ENCODE measurements at places on chromosomes 1 and 21. TPM values are rescaled to one million over a fixed set of nuclear protein-coding genes. Genes with fewer than 3 reads are reported as not detected.

DNA sequence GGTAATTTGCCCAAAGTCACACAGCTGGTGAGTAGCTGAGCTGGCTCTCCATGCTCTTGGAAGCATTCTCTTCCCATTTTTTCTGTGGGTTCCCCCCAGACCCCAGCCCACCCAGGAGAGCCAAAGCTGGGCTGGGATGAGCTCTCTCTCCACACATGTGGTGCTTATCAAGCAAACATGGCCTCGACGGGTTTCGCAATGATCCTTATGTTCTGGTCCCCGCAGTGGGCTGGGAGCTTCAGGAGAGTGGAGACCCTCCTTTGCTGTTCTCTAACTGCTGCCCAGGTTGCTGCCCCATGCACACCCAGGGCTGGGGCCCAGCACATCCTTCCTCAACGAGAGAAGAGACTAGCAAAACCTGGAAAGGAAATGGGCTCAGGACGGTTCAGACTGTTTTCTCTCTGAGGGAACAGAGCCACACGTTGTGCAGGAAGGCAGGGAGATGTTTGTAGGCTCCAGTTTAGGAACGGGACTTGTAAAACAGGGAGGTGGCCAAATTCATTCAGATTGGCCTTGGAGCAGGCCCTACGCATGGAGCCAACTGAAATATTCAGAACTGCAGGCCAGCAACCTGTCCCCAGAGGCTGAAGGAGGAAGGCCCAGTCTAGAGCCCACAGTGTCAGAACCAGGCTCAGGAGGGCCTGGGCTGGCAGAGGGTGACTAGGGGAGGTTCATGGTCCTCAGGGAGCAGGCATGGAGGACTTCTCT, 27.2 kb upstream of the CSF1 start:
- no peaks in the 10 kb centered on the region for H3K4me1 ChIP-seq
- DNase-seq = no peak
- no peaks in the 10 kb centered on the region for H3K36me3 ChIP-seq
- H3K27ac ChIP-seq = no peak overlapping the region

DNA sequence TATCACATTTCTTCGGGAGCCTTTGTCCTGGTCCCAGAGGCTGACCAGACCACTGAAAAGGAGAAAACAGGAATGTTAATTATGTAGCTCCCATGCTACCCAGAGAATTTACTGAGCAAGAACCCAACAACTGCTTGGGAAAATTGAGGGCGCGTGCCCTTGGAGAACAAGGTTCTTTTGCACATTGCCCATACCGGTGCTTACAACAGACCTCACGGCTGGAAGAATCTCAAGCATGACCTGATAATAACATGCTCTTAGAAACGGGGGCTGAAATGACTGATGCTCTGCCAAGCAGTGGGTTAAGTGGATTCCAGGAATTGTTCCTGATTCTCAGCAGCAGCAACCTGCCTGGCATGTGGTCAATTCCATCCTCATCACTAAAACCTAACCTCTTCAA, 49.3 kb upstream of the AJAP1 start:
- DNase-seq = no peak
- H3K4me3 ChIP-seq = no peak overlapping the region
- no peaks in the 10 kb centered on the region for H3K36me3 ChIP-seq
- H3K27me3 ChIP-seq = no peaks in the 10 kb centered on the region

- H3K36me3 ChIP-seq = no peaks in the 10 kb centered on the region
- no peak overlapping the region for H3K27ac ChIP-seq
- H3K27me3 ChIP-seq = no peaks in the 10 kb centered on the region
- H3K4me3 ChIP-seq = no peak overlapping the region
- no peak for DNase-seq
Observed at GRCh38 chr1:168879896-168880734, 151.1 kb upstream of the DPT start.

DNA sequence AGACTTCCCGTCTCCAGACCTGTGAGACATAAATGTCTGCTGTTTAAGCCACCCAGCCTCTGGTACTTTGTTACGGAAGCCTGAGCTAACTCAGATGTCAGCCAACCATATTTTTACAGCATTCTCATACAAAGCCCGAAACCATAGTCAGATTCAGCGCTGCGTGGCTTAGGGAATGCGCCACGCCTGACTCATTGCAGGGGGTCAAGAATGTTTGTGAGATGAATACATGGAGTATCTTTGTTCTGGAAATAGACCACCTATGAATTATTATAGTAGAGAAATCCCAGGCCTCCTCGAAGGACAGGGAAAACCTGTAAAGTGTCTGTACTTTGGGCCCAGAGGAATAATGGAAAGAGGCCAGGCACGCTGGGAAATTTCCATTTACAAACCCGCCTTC, 434.8 kb downstream of the CAMTA1 start:
- DNase-seq = no peak
- no peaks in the 10 kb centered on the region for H3K4me1 ChIP-seq
- no peak overlapping the region for H3K27ac ChIP-seq
- H3K4me3 ChIP-seq = no peak overlapping the region
- H3K36me3 ChIP-seq = no peaks in the 10 kb centered on the region

- H3K4me3 ChIP-seq = no peak overlapping the region
- H3K27ac ChIP-seq = no peak overlapping the region
- no peaks in the 10 kb centered on the region for H3K4me1 ChIP-seq
- H3K27me3 ChIP-seq = peaks cover 5% of the 10 kb centered on the region
- no peaks in the 10 kb centered on the region for H3K36me3 ChIP-seq
Observed at GRCh38 chr1:208479435-208479834, 235.3 kb upstream of the PLXNA2 start.

GRCh38 chr1:238191170-238191569, 300.4 kb upstream of the ZP4 start:
- DNase-seq = no peak
- H3K27ac ChIP-seq = no peak overlapping the region
- H3K36me3 ChIP-seq = no peaks in the 10 kb centered on the region
- H3K4me1 ChIP-seq = no peaks in the 10 kb centered on the region

DNA sequence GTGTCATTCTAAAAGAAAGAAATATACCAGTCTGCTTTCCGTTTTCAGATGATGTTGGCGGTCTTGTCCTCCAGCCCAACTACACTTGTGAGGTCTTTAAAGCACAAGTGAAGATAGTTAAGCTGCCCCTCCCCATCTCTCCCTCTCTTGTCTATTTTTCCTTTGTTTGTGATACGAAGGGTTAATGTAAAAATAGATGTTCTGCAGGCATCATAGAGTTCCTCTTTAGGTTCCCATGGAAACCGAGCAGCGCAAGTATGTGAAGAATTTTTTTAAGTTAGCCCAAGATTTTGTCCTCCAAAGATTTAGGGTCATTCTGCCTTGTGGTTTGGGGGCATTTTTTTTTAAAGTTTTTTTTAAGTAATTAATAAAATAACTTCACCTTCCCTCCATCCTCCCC, 232.4 kb upstream of the AJAP1 start:
- H3K4me3 ChIP-seq = no peak overlapping the region
- no peak overlapping the region for H3K27ac ChIP-seq
- H3K36me3 ChIP-seq = no peaks in the 10 kb centered on the region
- no peaks in the 10 kb centered on the region for H3K4me1 ChIP-seq
- no peak for DNase-seq
- no peaks in the 10 kb centered on the region for H3K27me3 ChIP-seq

GRCh38 chr1:2529784-2530512, at the start of gene HES5:
Gene HES5, minus strand, starts transcription at chr1:2530263. Its CDS starts 99 bp downstream, at chr1:2530164.
- peaks cover 4% of the 10 kb centered on the region for H3K27me3 ChIP-seq
- H3K27ac ChIP-seq = no peak within 1 kb of the TSS
- no peaks in the 10 kb centered on the region for H3K36me3 ChIP-seq
- peaks cover 23% of the 10 kb centered on the region for H3K4me1 ChIP-seq

DNA sequence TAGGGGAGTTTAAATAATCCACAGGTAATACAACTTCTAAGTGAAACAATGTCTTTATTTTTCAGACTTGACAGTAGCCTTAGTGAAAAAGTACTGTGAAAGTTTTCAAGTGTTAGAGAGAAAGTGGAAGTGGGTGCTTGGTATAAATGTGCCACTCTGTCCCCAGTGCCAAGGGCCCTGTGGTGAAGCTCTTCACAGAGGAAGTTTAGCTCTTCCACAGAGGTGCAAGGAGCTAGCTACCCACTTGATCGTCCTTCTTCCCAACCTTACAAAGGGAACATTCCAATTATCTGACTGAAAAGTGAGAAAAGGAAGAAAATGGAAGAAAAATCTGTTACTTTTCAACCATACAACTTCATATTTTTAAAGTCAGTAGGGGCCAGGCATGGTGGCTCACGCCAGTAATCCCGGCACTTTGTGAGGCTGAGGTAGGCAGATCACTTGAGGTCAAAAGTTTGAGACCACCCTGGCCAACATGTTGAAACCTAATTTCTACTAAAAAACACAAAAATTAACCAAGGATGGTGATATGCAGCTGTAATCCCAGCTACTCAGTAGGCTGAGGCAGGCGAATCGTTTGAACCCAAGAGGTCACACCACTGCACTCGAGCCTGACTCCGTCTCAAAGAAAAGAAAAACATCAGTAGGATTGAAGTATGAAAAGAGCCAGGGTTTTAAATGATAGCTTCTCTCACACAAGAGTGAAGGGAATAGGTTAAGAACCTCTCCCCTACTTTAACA, 41.0 kb upstream of the PTPRC start:
- peak overlapping the region; percentile 55 for H3K27ac ChIP-seq
- peak overlapping the region; percentile 2 for H3K4me3 ChIP-seq
- DNase-seq = no peak
- no peaks in the 10 kb centered on the region for H3K36me3 ChIP-seq
- H3K27me3 ChIP-seq = no peaks in the 10 kb centered on the region

DNA sequence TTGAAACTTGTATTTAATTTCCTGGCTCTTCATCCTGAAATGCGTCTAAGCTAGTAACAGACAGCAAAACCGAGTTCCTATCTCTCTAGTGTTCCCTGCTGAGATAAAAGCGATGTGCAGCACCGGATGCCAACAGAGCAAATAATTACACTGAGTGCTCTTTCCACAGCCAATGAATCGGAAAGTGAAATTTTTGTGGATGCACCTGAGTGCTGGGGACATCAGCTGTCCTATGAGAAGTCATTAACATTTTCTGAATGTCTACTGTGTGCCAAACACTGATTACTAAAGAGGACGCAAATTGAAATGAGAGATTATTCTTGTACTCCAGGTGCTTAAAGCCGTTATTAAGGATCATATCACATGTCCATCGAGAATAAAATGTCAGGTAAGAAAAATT, 278.0 kb downstream of the RGS7 start:
- H3K27ac ChIP-seq = no peak overlapping the region
- H3K27me3 ChIP-seq = no peaks in the 10 kb centered on the region
- H3K4me3 ChIP-seq = no peak overlapping the region

DNA sequence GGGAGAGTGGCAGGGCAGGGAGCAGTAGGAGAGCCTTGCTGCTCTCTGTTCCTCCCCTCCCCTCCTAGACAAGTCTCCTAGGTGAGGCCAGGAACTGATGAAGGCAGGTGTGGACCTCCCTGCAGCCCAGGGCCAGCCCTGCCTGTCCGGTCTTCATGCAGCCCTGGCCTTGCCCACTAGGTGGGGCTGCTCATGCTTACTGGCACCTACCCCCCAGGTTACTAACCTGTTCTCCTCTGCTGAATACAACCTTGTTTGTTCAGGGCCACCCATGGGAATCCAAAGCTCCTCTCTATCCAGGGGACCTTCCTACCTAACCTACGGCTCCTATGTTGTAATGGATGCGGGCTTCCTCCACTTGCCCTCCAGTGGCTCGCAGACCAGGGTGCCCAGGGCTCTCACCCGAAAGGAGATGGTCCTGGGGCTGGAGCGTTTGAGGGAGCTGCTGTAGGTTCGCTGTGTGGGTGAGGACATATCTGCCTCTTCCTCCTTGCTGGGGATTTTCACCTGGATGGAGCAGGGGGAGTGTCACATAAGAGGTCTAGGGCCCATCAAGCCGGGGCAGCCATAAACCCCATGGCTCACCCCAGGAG, 7.9 kb upstream of the TNNT2 start:
- H3K36me3 ChIP-seq = no peaks in the 10 kb centered on the region
- H3K27me3 ChIP-seq = no peaks in the 10 kb centered on the region
- no peak for DNase-seq
- H3K4me1 ChIP-seq = no peaks in the 10 kb centered on the region

LAMC2 gene
- not detected for total RNA-seq

Data from naive thymus-derived CD4-positive, alpha-beta T cell (primary cell).